ENCODE measurements at places on chromosomes 6 and 20.

- DNase-seq, result no peak
Measured at GRCh38 chr6:34360556-34360955, 31.9 kb downstream of the NUDT3 start.

GRCh38 chr20:60237981-60238380 lies 279.8 kb downstream of the CDH26 start:
- DNase-seq, result no peak

- DNase-seq, result no peak
Measured at GRCh38 chr6:150683320-150683719, 83.6 kb downstream of the PLEKHG1 start.

DNA sequence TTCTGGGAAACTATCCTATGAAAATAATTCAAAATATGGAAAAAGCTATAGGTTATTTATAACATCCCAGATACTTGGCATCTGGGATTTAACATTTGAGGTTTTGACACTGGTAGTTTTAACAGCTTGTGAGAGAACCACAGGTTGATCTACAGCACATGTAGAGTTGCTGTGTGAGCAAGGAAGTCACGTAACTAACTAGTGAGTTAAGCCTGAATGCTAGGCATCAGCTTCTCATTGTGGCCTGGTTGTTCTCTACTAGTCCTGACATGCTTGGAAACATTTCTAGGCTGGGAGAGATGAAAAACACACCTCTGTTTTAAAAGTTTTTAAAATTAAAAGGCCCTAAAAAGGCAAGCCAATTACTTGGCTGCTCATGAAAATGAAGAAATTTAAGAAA lies 28.2 kb downstream of the ESF1 start:
- DNase-seq, result no peak

DNA sequence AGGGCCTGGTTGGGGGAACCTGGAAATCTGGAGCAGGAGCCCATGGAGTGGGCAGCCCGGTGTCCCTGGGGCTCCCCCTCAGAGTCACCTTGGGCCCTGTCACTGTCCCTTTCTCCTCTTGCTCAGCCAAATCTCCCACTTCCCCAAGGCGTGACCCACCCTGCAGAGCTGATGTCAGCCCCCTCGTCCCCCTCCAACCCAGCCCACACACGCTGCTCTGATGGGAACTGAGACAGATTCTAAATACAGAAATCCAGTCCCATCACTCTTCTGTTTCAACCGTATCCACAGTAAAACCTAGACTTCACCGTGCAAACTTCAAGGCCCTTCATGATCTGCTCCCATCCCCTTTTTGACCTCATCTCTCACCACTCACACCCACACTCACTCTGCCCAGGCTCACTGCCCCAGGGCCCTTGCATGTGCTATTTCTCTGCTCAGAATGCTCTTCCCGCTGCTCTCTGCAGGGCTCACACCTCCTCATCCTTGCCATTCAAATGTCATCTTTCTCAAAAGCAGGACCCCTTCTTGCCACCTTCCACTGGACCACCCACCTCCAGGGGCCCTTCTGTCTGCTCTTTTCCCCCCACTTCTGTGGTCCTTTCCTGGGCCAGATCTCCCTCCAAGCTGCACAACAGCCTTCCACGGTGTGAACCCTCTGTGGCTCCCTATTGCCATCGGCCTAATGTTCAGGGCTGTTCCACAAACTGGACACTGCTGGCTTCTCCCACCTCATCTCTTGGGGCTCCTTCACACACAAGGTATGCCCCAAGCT lies 16.6 kb downstream of the TGM2 start:
- no peak for DNase-seq

- no peak for DNase-seq
Measured at GRCh38 chr6:20028143-20028542, 184.1 kb downstream of the MBOAT1 start.

GRCh38 chr20:57849521-57850215 lies 139.9 kb upstream of the PMEPA1 start:
- no peak for DNase-seq

DNA sequence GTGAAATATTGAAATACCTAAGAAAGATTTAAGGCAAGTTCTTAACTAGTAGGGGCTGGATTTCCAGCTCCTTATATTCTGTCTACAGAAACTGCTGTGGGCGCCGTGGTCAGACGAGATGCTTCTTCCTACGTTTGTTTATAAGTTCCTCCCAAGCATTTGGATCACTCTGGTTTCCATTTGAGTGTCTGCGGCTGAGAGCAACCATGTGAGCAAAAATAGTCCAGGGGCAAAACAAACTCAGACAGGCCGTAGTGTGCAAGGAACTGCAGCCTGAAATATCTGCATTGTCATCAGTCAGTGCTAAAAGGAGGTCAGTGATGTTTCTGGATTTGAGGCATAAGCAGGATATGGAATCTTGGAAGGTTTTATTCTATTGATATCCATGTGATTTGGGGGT lies 485.9 kb upstream of the JAG1 start:
- DNase-seq, result no peak
